CD4-positive, alpha-beta T cell treated with Interleukin-1 beta for 1 hour (primary cell): ENCODE measurements at places on chromosomes 11 and 22.

GRCh38 chr22:17120281-17120680, 879 bp downstream of the TMEM121B start:
- DNase-seq = peak; percentile 62

DNA sequence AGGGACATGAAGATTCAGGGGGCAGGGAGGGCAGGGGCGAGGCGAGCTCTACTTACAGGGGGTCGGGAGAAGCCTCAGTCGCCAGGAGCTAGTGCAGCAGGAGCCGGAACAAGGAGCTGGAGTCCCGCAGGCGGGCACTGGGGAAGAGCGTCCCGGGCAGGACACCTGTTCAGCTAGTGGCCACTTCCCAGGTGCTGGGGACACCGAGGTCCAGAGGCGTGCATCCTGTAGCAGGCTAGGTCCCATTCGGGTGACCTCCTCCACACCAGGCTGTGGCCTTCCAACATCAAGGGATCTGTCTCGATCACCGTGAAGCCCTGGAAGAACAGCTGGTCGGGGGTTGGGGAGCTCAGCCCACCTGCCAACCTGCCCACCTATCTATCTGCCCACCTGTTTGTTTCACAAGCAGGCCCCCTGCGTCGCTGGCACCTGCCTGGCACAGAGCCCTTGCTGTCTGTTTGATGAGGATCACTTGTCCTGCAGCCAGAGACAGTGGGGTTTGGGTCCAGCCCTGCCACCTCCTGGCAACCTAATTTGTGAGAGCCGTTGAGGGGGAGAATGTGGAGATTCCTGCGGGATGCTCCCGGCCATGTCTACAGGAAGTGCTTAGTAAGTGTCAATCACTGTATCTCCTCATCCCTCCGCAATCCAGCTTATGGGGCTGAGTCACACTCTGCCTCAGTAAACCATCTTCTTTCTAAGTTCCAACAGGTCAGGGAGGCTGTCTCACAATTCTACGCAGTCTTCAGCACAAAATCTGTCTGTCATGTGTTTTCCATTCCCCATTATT, 940.9 kb downstream of the BRD1 start:
- DNase-seq = no peak

- peak; percentile 56 for DNase-seq
Observed at GRCh38 chr11:57567515-57568329, at the start of gene UBE2L6. Gene UBE2L6, minus strand, starts transcription at chr11:57567672. Its CDS starts 61 bp downstream, at chr11:57567611.

DNA sequence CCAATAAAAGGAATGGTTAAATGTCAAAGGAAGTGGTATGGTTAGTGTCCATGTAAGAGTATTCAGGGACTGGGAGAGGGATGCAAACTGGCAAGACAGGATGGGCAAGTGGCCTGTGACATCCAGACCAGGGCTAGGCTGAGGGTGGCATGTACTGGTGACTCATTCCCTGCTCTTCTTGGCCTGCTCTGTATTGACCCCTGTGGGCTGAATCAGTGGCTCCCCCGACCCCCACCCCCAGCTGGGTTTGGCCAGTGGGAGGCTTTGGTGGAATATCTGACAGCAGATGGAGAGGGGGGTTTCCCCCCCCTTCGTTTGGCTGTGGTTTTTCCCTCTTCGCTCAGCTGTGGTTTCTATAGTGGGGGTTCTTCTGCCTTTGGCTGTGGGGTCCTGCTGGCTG, 87.7 kb downstream of the CSNK2A3 start:
- no peak for DNase-seq

- no peak for DNase-seq
Observed at GRCh38 chr11:118156531-118157185, 4.0 kb upstream of the SCN4B start.

DNA sequence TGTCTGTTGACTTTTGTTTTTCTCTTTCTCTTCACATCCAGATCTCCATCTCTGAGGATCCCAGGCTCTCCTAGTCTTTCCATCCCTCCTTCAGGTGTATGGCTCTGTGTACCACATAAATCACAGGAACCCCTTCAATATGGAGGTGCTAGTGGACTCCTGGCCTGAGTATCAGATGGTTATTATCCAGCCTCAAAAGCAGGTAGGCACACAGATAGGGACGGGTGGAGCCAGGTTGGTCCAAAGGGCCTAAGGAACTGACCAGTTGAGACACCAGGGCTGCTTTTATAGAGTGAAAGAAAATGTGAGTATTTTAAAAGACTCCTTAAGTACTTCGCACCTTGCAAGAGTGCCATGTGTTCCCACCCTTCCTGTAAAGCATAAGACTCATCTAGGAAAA, 39.9 kb downstream of the GLYATL1 start:
- DNase-seq = no peak

- DNase-seq = no peak
Observed at GRCh38 chr11:130763087-130763980, 152.9 kb downstream of the SNX19 start.

GRCh38 chr22:43530349-43531201, 118.8 kb downstream of the MPPED1 start:
- DNase-seq = no peak

- no peak for DNase-seq
Observed at GRCh38 chr11:72024069-72024754, 25.5 kb downstream of the IL18BP start.

- DNase-seq = no peak
Observed at GRCh38 chr22:33652615-33653014, 267.7 kb downstream of the LARGE1 start.
